ENCODE measurements at places on chromosomes 16 and 17.

GRCh38 chr16:67235816-67236562, 9.1 kb downstream of the TMEM208 start:
- DNase-seq = no peak

DNA sequence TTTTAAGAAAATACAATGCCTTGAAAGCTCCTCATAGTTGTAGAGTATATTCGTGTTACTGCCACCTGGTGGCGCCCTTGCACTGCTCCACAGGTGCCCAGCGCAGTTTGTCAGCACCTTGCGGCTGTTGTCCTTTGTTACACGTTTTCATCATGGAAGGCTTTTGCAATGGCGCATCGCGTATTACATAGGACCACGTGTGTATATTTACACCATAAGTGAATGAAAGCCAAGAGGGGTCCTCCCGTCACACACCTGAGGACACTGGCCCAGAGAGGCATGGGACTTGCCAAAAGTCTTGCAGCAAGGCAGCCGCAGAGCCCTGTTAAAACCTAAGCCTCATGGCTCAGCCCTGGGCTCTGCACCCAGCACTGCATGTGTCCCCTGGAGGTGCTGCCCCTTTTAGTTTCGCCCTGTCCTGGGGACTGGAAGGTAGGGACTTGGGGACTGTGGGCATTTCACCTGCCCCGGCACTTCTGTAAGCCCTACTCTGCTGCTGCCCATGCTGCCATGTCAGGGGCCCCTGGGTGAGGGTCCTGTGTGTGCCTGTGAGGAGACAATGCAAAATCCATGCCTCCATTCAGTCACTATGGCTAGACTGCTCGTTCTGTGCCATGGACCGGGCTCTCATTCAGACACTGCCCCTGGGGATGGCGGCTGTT, 24.3 kb downstream of the POLR3E start:
- peak; percentile 26 for DNase-seq

DNA sequence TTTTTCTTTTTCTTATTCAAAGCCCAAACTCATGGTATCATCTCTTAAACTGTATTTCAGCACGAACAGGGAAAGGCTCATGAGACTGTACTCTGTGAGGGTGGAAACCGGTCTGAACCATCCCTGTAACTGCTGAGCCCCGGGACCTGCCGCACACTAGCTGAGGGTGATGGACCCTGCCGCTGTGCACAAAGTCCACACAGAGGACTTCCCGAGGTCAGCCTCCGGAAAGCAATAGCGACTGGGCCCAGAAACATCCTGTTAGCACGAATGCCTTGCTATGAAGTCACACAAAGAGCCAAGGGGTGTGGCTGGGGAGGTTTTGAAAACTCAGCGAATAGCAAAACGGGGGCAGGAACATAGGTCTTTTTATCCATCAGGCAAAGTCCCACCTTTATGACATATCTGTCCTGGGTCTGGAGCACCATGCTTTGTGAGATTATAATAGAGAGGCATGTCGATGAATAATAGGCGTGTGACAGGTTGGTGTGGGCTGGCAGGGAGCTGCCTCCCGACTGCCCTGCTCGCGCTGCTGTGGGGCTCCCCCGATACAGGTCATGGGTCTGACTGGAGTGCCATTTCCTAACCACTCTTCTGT, 33.4 kb downstream of the CDK5R1 start:
- DNase-seq = no peak

DNA sequence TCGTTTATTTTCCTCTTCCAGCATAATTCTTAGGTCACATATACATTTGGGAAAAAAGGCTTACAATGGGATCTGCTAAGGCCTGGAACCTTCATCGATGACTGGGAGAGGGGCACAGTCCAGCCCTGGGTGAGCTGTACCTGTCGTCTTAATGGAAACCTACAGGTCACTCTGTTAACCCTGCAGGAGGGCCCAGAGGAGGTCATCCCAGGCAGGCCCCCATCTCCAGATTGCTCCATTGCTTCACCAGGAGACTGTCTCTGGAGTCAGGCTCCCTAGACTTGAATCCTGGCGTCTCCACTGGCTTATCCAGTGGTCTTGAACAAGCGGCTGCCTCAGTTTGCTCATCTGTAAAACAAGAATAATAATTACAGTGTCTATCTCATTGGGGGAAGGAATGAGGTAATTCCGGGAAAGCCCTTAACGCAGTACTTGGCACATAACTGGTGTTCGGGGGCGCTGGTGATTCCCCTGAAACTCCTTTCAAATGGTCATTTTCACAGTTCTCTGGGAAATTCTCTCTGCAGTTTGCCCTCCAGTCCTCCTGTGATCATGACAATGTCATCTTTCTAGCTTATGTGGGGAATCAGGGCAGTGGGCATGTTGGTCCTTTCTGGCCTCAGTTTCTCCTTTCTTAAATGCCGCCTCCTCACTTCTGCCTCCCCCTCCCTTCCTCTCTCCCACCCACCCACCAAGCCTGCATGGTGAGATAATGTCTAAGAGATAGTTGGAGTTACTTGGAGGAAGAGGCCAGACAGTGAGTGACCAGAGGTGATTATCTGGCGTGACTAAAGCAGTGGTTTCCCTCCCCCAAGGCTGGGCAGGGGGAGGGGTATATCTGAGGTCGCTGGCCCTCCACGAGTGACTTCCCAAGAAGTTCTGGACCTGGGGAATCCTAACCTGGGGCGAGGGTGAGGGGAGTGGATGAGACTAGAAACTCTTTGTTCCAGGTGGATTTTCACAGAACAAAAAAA, 31.3 kb upstream of the TAC4 start:
- no peak for DNase-seq

DNA sequence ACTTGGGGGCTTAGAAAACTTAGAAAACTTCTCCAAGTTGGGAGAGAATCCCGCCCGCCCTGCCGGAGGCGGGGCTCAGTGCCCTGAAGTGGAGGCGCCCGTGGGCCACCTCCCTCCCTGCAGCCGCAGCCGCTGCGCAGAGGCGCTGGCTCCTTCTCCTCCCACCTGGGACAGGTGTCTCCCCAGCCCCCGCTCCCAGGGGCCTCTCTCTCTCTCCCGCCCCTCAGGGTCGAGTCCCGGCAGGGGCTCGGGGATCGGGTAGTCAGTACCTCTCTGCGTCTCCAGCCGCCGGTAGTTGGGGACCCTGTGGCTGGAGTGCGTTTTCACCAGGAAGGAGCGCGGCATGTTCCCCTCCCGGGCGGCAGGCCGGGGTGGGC, 257 bp downstream of the SNAI3 start:
- DNase-seq = no peak

- DNase-seq = no peak
Observed at GRCh38 chr17:27269974-27270373, 23.9 kb upstream of the WSB1 start.

GRCh38 chr17:2749784-2750181, 331 bp upstream of the CCDC92B start:
- peak; percentile 49 for DNase-seq

- DNase-seq = no peak
Observed at GRCh38 chr16:2019921-2020831, 591 bp downstream of the NPW start.

DNA sequence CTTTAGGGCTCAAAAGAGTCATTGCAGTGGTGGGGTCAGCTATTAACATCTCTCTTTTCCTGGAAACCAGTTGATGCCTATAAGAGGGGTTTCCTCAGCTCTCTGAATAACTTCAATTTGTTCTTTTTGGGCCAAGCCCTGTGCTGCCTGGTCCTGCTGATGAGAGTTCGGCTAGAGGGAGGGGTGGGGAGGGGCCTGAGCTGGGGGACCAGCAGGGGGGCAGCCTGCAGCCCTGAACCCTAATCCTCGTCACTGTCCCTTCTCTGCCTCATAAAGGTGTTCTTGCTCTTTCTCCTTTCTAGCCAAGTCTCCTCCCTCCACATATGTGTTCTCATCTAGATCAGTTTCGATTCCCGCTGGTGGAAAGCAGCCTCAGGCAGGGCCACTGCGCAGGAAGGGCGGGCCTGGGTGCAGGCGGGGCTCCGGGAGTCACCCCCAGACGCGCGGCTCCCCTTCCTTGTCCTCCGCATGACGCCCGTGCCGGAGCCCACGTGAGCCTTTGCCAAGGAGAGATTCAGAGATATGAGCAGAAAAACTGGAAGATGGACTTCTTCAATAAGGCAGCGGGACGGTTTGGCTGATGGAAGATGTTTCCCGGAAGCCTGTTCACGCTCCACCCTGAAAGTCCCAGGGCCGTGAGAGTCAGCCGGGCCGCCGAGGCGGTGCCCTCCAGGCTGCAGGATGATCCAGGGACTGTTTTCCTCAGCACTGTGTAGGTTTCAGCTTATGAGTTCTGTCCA, 15.0 kb upstream of the RHOT1 start:
- peak; percentile 47 for DNase-seq

- DNase-seq = no peak
Observed at GRCh38 chr17:5241861-5242671, 7.4 kb upstream of the SCIMP start.

DNA sequence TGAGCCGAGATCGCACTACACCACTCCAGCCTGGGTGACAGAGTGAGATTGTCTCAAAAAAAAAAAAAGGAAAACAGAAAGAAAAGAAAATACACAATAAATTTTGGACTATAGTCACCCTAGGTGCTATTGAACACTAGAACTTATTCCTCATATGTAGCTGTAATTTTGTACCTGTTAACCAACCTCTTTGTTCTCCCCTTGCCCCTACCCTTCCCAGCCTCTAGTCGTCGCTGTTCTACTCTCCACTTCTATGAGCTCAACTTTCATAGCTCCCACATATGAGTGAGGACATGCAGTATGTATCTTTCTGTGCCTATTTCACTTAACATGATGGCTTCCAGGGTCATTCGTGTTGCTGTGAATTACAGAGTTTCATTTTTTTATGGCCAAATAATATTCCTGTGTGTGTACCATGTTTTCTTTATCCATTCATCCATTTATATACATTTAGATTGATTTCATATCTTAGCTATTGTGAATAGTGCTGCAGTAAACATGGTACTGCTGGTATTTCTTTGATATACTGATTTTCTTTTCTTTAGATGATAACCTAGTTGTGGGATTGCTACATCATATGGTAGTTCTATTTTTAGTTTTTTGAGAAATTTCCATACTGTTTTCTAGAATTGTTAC, 28.3 kb downstream of the VPS35L start:
- no peak for DNase-seq

GRCh38 chr17:10069301-10069700, 129.1 kb downstream of the GAS7 start:
- no peak for DNase-seq

- DNase-seq = no peak
Observed at GRCh38 chr16:86512301-86512859, 2.1 kb downstream of the FOXF1 start.

DNA sequence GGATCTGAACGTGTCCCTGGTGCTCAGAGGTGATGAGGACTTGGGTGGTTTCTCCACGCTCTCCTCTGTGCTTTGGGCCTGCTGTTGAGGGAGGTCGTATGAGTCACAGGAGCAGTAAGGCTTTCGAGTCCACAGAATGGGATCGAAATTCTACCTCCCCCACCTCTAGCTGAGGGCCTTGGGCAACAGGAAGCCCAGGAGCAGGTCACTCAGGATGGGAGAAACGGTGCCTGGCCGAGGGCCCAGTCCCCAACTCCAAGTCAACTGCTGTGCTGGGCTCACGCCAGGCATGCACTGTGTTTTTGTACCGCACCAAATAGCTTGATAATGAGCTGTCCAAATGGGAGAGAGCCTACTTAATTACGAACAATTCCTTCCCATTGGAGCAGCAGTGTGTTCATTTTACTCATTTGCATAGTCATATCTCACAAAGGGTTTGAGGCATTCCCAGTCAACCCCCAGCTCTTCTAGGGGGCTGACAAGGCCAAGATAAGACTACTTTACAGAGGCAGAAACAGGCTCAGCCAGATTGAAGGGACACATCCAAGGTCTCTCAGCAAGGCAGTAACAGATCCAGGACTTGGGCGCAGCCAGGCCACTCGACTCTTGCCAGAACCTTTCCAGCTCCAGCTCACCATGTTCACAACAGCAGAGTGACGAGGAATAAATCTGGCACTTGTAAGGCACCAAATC, 53.6 kb downstream of the WNT3 start:
- no peak for DNase-seq

DNA sequence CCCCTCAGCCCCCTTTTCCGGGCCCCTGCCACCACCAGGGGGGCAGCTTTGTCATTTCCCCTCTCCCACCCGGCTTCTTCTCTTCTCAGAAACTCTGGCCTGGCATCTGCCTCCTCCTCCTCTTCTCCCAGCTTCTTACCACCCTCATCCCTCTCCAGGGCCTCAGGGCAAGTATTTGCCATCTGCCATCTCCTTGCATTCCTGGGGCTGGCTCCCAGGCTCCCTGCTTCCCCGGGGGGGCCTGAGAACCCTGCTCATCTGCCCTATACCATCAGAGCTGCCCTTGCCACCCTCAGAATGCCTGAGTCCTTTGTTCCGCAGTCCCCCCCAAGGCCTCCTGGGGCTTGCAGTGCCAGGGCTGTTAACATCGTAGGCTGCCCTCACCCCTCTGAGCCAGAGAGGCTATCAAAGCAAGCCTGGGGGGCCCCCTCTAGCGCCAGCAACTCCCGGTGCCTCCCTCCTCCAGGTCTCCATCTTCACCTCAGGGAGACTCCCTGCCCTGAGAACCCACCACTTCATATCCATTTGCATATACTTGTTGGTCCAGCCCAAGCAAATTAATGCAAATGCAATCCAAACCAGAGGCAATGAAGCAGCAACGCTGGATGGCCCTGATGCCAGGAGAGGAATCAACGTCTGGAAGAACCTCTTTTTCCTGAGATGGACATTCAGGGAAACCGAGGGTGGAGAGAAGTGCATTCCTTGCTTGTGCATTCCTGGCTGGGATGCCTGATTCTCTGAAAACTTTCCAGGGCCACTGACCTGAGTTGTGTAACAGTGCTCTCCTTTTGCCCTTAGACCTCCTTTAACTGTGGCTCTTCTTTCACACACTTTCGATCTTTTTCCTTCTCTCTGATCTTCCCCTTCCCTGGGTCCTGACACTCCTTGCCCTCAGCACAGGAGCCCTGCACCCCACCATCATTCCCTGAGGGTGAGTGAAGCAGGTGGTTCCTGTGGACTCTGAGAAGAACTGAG, 20.7 kb upstream of the SP2 start:
- no peak for DNase-seq

GRCh38 chr16:13061691-13062090, 160.3 kb downstream of the SHISA9 start:
- DNase-seq = no peak

DNA sequence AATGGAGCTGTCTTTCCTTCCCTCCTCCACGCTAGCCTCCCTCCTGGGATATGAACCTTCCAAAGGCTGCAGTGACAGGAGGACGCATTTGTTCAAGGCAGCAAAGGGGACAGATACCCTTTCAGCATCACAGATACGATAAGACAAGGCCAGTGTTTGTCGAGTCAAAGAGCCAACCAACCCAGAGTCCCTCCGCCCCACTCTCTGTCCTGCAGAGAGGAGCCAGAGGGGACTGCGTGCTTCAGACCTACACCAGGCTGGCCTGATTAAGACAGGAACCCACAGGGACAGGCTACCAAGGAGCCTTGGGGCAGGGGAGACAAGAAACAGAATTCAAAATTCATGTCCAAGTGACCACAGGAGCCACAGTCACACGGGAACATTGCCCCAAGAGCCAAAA, 72.6 kb upstream of the CDH5 start:
- no peak for DNase-seq

- DNase-seq = no peak
Observed at GRCh38 chr16:50121721-50122445, 31.2 kb upstream of the TENT4B start.

GRCh38 chr17:77704048-77704815, 254.3 kb upstream of the TNRC6C start:
- no peak for DNase-seq

Measured in stimulated activated CD8-positive, alpha-beta memory T cell treated with anti-CD3 and anti-CD28 coated beads, Interleukin-7, amount 100 ng/mL, for 24 hours (primary cell).